ENCODE measurements at places on chromosomes 11 and 22.

DNA sequence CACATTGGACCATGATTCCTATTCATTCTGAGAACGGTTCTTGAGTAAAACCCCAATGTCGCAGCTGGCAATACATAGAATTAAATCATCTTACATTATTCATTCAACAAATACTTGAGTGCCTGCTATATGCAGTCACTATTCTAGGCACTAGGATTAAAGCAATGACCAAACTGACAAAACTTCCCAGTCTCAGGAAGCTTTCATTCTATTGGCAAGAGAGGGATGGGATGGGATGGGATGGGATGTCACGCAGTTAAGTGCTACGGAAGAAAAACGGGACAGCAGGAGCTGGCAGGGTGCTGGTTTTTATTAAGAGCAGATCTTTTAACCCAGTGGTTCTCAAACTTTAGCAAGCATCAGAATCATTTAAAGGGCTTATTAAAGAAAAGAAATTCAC is 2.9 kb downstream of the PAK1 start:
- no peak for DNase-seq

GRCh38 chr22:27603111-27603799 is 198.3 kb downstream of the MN1 start:
- DNase-seq = no peak

- DNase-seq = no peak
Measured at GRCh38 chr11:44730775-44731174, 4.0 kb downstream of the TSPAN18 start.

GRCh38 chr11:94938095-94939055 is 35.0 kb downstream of the CWC15 start:
- no peak for DNase-seq

- no peak for DNase-seq
Measured at GRCh38 chr22:36787204-36787988, 11.5 kb upstream of the IFT27 start.

DNA sequence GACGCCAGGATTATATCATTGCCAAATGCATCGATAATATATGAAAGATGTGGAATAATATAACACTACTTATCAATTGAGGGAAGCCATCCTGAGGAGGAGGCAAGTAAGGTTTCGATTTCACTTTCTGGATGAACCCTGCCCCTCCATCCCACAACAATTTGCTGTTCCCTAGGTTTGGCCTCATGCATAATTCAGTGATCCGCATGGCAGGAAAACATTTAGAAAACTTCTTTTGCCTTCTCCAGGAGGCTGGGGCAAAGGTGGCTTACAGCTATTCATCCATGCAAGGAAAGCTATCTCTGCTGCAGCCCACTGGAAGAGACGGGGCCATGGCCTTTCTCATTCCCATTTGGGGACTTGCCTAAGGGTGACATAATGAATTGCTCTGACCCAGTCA is 489.4 kb upstream of the CADM1 start:
- DNase-seq = no peak

DNA sequence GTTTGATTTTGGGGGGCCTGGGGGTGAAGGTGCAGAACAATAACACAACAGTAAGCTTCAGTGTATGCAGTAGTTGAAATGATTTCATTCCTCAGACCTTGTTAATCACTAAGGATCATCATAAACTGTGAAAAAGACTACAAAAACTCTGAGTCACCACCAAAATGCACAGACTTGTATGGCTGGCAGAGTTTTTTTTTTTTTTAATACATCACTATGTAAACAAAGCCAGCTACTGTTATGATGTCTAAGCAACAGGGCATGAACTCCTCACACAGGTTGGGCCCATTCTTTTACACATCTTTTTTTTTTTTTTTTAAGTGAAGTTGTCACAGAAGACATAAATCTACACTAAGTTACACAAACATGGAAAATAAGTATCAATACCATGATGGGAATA is 311.9 kb downstream of the GUCY1A2 start:
- no peak for DNase-seq

GRCh38 chr22:38448945-38449745 is 5.9 kb downstream of the KCNJ4 start:
- DNase-seq = no peak

- no peak for DNase-seq
Measured at GRCh38 chr11:23897453-23898286, 599.2 kb upstream of the LUZP2 start.

DNA sequence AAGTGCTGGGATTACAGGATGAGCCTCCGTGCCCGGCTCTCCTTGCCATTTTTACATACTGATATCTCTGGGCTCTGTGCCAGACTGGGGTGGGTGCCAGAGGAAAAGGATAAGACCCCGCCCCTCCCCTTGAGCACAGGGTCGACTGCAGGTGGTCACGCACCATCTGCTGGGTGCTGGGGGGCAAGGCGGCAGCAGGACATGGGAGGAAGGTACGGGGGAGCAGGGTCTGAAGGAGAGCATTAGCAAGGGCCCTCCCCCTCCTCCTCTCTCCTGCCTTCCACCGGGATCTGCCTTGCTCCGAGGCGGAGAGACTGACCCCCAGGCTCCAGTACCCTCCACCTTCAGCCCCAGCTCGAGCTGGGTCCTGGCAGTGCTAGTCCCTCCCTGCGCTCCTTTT is 9.7 kb upstream of the PGA3 start:
- no peak for DNase-seq

DNA sequence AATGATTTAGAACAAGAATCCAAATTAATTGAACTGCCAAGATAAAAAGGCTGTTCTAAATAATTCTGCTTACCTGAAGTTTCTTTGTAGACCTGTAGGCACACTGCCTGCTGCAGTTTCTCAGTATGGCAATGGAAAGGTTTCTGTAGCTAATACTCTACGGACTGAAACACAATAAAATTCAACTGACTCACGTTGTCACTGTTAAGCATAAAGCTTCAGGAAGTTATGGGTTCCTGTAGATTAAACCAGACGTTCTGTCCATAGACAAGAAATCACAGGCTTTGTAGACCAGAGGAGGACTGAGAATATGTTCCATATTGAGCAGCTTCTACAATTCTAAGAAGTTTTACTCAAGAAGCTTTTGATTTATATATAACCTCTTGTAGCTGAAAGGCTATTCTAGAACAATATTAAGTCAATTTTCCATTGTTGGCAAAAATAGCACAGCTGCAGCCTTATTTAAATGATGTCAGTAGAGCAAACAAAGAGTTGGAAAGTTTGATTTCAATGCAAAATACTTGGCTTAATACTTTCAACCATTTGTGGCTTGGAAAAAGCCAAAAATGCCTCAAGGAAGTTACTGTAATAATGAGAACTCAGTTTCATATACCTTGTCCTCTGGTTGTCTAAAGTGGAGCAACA is at the start of gene GLYATL2:
GLYATL2 (minus strand) TSS at position 344 of the 645 bp plus-strand sequence. CDS start 5,092 bp downstream, outside the sequence.
- DNase-seq = no peak

- no peak for DNase-seq
Measured at GRCh38 chr11:36427876-36428275, 82.2 kb downstream of the TRAF6 start.

GRCh38 chr11:77195071-77195755 is 67.2 kb downstream of the MYO7A start:
- DNase-seq = no peak

- DNase-seq = no peak
Measured at GRCh38 chr11:19243613-19244012, 2.9 kb upstream of the E2F8 start.

DNA sequence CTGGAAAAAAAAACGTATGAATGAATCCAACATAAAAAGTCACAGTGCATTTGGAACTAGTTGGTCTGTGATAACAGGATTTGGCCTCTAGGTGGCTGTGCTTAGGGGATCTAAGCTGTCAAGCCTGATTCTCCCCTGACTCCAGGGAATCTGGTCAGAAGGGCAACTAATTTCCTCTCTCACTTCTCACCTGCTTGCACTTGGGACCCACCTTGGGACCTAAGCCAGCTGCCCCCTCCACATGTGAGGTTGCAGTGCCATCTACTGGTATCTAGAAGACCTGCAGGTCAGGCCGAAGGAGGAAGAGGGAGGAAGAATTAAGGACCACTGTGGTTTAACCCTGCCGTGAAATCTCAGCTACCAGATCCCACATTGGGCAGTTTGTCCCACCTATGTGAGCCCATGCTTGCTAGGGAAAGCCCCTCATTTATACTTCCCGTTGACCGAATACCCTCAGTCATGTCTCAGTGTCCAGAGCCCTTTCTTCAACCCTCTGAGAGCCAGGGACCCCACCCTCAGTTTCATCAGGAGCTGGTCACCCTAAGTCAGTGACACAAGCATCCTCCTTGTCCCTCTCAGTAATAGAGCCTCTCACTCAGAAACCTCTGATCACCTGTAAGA is 33.2 kb upstream of the CAVIN3 start:
- DNase-seq = peak; percentile 78

GRCh38 chr22:37804881-37805809 is 2.6 kb upstream of the GCAT start:
- DNase-seq = peak; percentile 88

DNA sequence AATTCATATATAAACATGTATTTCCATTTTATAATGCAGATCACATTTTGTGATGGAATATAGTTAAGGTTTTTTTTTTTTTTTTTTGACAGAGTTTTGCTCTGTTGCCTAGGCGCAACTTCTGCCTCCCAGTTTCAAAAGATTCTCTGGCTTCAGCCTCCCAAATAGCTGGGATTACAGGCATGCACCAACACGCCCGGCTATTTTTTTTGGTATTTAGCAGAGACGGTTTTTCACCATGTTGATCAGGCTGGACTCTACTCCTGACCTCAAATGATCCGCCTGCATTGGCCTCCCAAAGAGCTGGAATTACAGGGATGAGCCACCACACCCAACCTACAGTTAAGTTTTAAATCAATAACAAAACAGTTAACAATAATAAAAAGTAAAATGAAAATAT is 18.8 kb downstream of the XKR3 start:
- no peak for DNase-seq

DNA sequence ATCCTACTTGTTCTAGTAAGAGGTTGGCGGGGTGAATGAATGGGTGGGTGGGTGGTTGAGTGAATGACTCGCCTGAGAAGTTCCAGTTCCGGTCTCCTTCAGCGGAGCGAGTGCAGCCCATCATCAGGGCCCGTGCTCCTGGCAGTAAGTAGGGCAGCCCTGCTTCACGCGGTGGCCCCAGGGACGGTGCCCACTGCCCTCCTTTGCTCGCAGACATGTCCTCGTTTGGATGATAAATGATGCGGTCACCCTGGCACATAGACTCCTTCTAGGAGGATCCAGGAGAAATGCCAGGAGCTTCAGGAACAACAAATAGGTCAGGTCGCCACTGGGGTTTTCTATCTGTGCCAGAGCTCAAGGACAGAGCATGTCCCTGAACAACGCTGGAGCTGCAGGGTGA is 370.8 kb downstream of the CTTN start:
- no peak for DNase-seq

DNA sequence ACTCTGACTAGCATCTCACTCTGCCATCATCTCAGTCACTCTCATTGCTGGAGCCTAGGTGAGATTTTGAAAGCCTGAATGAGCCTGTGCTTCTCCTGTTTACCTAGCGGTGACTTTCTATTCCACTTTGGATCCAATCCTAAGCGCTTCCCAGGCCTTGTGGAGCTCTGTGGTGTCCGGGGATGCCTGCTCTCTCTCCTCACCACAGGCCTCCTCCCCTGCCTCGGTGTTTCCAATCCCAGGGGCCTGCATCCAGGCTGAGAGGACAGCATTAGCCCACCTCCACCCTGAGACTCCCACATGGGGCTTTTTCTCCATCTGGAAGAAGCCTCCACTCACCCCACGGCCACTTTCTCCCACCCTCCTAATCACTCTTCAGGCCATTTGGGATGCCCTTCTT is 380.3 kb downstream of the NTM start:
- no peak for DNase-seq

GRCh38 chr11:76777876-76778275 is 5.3 kb upstream of the TSKU start:
- DNase-seq = no peak

DNA sequence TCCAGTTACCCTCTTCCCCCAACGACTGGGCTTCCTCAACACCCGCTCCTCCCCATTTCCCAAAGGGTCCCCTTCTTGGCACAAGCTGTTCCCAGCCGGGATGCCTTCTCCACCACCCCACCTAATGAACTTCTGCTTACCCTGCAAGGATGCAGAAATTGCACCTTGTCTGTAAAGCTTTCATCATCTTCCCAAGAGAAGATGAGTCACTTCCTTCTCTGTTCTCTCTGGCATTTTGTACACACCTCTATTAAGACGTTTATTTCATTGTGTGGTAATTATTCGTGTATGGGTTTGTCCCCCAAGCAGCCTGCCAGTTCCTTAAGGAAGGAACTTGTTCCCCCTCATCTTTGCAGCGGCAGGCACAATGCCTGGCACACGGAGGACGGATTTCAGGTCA is 351.1 kb downstream of the CADM1 start:
- no peak for DNase-seq

DNA sequence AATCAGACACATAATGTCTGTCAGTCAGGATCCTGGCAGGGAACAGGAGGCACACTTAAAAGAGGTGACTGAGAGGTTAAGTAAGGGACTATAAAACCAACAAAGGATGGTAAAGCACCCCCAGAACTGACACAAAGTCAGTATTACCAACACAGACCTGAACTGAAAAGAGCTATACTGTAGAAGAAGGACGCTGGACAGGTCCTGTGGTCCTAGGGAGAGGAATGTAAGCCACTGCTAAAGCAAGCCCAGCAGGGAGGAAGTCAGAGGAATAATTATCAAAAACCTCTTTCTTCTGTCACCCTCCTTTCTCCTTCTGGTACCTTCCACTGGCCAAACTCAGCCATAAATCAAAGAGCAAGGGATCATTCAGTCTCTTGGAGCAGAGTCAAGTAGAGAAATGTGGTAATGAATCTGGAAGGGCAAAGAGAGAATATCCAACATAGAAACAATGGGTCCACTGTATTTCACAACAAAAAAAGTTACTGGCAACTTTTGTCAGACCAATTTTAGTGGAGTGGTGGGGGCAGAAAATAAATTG is 33.4 kb upstream of the ANGPTL5 start:
- no peak for DNase-seq

- DNase-seq = no peak
Measured at GRCh38 chr22:28600546-28601143, 79.0 kb downstream of the TTC28 start.

DNA sequence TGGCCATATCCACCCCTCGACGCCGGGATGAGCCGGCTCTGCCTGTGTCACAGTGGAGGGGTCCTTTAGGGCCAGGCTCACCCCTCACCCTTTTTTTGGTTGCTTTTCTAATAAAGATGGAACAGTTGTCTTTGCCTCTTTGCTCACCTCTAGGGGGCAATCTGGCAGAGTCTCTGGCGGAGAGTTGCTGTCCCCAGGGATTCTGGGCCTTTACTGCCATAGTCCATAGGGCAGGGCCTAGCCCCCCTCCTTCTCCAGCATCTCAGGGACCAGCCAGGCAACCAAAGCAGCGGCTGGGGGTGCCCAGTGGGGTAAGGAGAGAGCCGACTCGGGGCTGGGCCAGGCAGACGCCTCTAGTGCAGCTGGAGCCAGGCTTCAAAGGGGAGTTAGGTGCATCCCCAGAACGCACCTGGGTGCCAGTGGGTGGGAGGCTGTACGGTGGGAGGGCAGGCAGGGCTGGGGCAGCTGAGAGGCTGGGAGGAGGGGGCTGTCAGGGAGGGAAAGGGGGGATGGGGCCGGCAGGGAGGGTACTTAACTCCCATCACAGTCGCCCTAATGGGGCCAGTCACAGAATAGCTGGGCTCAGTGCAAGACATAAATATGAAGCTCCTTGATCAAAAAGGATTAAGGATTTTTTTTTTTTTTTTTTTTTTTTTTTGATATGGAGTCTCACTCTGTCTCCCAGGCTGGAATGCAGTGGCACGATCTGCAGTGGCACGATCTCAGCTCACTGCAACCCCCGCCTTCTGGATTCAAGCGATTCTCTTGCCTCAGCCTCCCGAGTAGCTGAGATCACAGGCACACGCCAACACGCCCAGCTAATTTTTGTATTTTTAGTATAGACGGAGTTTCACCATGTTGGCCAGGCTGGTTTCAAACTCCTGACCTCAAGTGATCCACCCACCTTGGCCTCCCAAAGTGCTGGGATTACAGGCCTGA is 2.5 kb upstream of the SUSD2 start:
- no peak for DNase-seq

Data from stimulated activated CD8-positive, alpha-beta memory T cell treated with anti-CD3 and anti-CD28 coated beads, Interleukin-4, amount 100 ng/mL, for 48 hours (primary cell).